ENCODE measurements at places on chromosomes 7 and 10.

GRCh38 chr7:133853706-133854276, 273.3 kb upstream of the LRGUK start:
- DNase-seq = no peak

GRCh38 chr10:51445588-51445987, 253.8 kb downstream of the CSTF2T start:
- DNase-seq = no peak

- no peak for DNase-seq
Observed at GRCh38 chr7:85341121-85341520, 154.3 kb upstream of the SEMA3D start.

DNA sequence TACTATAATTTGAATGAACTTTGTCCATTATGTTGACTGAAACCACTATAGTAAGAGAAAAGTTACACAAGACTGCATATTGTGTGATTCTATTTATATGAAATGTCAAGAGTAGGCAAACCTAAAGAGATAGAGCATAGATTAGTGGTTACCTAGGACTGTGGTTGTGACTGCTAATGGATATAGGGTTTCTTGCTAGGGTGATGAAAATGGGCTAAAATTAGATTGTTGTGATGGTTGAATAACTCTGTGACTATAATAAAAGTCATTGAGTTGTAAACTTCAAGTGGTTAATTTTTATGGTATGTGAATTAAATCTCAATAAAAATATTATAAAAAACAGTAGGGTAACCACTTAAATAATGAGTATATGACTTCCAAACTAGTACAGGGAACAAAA, 142.9 kb upstream of the AHR start:
- no peak for DNase-seq

GRCh38 chr10:1035201-1035600, 9.5 kb upstream of the IDI2 start:
- DNase-seq = no peak

DNA sequence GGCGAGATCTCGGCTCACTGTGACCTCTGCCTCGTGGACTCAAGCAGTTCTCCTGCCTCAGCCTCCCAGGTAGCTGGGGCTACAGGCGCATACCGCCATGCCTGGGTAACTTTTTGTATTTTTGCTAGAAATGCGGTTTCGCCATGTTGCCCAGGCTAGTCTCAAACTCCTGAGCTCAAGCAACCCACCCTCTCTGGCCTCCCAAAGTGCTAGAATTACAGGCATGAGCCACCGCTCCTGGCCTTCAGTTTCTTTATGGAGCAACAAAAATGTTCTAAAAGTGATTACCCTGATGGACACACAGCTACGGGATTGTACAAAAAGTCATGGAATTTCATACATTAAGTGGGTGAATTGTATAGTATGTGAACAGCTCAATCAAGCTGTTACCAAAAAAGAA, 216.0 kb downstream of the CALN1 start:
- no peak for DNase-seq

DNA sequence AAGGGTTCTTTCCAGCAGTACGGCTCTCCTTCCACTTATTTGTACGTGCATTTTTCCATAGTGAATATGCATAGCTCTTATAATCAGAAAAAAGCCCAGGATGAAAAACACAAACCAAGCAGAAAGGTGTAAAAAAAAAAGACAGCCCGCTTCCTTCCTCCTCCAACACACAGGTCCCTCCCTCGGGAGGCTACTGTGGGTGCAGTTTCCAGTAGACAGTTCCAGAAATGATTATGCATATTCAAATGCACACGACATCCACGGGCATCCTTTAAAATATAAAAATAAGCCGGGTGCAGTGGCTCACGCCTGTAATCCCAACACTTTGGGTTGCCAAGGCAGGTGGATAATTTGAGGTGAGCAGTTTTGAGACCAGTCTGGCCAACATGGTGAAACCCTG, 59.9 kb downstream of the TNRC18 start:
- DNase-seq = no peak

DNA sequence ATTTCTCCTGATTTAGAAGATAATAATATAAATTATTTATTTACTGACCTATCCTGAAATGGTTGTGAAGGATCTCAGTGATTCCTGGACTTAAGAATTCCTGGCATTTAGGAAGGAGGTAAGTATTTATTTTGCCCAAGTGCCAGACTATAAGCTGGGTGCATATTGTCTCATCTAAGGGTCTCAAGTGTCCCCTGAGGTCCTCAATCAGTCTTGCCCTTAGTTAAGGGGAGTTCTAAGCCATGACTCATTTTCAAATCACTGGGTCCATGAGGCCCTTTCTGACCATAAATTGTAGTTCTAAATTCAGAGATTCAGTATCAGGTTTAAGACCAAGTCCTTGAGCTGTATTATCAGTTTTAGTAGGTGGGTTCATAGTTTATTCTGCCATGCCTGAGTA, 251.6 kb upstream of the MEOX2 start:
- no peak for DNase-seq

- DNase-seq = no peak
Observed at GRCh38 chr10:77835669-77836086, 90.9 kb downstream of the DLG5 start.

DNA sequence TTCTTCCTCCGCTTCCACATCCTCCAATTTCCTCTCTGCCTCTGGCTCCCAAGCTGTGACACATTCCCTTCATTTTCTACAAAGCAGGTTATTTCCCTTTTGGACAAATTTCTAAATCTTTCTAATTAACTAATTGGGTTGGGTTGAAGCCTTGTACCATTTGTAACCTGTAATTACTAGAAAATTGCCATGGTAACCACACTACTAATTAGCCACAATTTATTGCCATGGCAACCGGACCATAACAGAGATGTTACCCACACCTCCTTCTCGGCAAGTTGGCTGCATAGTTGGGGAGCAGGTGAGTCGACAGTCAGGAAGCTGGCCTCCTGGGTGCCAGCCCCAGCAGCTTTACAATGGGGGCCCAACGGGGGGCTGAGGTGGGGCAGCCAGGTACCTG, 61.6 kb downstream of the GOLGA7B start:
- DNase-seq = no peak

GRCh38 chr10:69912589-69912988, 110.9 kb downstream of the COL13A1 start:
- peak; percentile 27 for DNase-seq

- no peak for DNase-seq
Observed at GRCh38 chr10:111273635-111274034, 196.8 kb downstream of the ADRA2A start.

GRCh38 chr7:129615018-129615417, 3.5 kb downstream of the NRF1 start:
- no peak for DNase-seq

DNA sequence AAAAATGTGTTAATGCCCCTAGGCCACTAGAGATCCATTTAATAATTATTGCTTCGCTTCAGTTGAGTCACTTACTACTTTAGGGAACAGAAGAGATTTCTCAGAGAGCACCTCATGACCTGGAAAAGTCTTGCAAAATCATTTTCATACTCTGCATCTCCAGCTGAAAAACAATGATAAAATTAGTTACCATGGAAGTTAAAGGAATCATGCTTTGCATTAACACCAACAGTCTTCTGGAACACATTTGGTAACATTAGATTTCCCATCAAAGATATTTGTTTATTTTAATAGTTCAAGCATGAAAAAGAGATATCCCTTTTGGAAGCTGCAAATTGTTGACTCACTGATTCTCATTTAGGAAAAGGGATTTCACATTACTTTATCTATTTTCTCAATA, 1.8 kb upstream of the STEAP2 start:
- no peak for DNase-seq

DNA sequence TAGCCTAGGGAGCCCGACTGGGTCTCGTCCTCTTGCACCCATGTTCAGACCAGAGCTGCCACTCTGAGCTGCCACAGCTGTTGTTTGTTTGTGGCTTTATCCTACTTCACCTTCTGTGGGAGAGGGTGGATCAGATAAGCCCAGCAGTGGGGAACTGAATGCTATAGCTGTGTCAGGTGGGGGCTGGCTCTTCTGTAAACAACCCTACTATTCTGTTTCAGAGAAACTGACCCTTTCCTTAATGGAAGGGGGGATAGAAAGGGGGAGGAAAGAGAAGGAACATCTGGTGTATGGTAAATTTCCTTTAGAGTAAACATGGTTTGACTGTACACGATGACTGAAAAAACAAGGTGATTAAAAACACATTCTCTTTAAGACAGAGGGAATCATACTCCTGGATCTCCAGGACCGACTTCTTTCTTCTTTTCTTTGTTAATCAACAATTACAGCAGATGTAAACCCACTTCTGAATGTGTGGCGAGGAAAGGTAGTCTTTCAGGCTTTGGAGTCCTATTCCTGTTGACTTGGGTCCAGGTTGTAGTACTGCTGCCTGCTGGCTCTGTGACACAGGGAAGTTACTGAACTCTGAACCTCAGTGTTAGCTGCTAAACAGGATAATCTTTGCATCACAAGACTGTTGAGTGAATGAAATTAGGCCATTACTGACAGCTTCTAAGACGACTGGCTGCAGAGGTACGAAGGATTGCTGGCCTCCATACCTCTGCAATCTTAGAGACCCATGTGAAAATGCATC, 6.0 kb downstream of the PRXL2A start:
- DNase-seq = no peak

- DNase-seq = peak; percentile 59
Observed at GRCh38 chr10:109899356-109900331, 23.7 kb downstream of the XPNPEP1 start.

DNA sequence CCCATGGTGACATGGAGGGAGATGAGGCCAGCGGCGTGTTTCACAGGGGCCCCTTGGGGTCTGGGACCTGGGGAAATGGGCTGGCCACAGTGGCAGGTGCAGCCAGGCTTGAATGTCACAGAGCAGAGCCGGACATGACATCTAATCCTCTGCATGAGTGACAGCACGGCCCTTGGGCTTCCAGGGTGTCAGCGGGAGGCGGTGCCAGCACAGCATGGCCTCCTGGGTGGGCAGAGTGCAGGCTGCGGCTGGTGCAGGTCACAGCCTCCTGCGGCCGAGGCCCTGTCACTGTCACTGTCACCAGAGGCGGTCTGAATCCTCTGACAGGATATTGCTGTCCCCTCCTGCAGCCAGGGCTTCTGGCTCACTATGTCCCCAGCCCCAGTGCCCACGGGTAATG, 18.2 kb downstream of the BHLHA15 start:
- DNase-seq = no peak

DNA sequence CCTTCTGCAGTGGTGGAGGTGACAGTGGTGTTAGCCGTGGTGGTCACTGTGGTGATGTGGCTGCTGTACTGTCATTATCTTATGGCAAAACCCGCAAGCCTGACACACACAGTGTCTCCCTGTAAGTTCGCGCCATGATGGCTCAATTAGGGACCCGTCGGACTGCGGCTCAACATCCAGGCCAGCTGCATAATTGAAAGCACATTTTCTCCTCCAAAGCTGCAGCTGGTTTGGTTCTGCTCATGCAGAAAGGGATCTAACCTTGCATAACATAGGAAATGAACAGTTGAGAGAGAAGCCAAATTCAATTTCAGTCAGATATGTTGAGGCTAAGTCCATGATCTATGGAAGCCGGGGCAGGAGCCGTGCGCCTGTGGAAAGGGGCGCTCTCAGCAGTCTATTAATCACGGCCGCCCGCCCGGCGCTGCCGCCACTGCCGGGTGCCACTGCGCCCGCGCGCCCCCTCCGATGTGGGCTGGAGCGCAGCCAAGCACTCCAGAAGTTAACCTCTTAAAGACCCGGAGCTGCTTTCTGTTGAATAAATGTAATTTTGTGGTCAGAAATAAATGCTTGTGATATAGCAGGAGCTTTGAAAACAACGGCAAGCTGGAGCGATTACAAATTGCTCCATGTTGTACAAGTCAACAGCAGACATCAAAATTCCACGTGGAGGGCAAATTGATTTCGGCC, 227.7 kb downstream of the CUX1 start:
- peak; percentile 65 for DNase-seq

GRCh38 chr7:3518546-3518945, 217.5 kb downstream of the SDK1 start:
- DNase-seq = no peak

- no peak for DNase-seq
Observed at GRCh38 chr7:107783648-107784047, 19.4 kb downstream of the SLC26A3 start.

GRCh38 chr7:33921216-33921938, 16.0 kb downstream of the BMPER start:
- DNase-seq = peak; percentile 82

GRCh38 chr7:96400518-96400917, 78.6 kb upstream of the SLC25A13 start:
- no peak for DNase-seq

GRCh38 chr7:105006367-105007136, 7.5 kb upstream of the KMT2E start:
- DNase-seq = no peak

- DNase-seq = no peak
Observed at GRCh38 chr10:60735244-60735643, 43.0 kb upstream of the CDK1 start.

DNA sequence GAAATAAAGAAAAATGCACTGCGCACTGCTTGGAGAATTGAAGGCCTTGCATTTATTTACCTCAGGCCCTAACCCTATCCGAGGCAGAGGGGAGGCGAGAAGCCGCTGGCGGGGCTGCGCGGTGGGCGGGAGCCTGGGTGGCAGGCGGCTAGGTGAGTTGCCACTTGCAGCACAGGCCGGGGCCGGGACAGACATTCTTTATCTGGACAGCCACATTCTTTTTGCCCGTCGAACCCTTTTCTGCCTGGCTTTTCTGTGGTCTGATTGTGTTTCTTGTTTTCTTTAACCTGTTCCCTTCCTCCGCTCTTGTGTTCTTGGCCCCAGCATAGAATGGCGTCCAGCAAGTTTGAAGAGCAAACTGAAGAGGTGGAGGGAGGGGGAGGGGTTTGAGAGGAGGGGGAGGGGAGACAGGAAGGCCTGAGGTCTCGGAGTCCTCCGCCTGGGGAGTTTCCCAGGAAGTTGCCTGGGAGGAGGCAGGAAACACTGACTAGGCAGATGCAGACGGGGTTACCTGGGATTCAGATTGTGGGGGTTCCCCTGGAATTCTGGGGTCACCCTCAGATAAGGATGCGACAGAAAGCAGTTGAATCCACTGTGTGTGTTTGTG, 5.1 kb downstream of the SHH start:
- DNase-seq = no peak

DNA sequence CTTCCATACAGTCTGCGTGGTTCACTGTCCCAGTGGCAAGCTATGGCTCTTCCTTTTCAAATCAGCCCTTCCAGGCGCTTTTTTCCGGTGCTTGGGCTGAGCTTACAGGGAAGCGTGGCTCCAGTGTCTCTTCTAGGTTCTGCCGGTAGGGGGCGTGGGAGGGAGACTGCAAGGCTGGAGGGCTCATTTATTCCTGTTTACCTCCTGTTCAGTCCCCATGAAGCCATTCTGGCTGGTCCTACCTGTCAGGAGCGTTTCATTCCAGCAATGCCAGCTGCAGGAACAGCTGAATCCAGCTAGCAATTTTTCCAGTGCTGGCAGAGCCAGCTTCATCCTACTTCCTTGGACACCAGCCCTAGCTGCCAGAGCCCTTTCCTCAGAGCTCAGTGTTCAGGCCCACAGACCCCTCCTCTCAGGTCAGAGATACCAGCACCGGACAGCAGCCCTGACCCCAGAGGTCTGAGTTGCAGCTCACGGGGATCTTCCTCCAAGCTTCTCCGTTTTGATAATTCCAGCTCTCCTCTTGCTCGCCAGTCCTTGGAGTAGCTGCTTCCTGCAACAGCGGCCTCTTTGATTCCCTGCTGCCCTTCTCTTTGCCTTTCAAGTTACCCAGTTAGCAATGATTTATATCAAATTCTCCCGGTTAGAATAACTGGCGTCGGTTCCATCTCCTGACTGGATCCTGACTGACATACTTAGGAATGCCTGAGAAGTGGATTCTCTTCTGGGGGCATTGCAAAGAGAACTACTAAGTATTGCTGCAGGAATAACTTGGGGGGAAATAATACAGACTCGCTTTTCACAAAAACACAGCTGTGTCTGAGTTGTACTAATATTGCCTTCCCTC, 129.8 kb downstream of the FRMD4A start:
- DNase-seq = no peak

GRCh38 chr10:98613446-98613845, 166.7 kb upstream of the HPS1 start:
- no peak for DNase-seq
